Bone marrow (tissue), 2 donors: ENCODE measurements at places on chromosomes 5 and 9.
A peak's percentile ranks its signal among the peaks of the same experiment; 100 is the strongest.

DNA sequence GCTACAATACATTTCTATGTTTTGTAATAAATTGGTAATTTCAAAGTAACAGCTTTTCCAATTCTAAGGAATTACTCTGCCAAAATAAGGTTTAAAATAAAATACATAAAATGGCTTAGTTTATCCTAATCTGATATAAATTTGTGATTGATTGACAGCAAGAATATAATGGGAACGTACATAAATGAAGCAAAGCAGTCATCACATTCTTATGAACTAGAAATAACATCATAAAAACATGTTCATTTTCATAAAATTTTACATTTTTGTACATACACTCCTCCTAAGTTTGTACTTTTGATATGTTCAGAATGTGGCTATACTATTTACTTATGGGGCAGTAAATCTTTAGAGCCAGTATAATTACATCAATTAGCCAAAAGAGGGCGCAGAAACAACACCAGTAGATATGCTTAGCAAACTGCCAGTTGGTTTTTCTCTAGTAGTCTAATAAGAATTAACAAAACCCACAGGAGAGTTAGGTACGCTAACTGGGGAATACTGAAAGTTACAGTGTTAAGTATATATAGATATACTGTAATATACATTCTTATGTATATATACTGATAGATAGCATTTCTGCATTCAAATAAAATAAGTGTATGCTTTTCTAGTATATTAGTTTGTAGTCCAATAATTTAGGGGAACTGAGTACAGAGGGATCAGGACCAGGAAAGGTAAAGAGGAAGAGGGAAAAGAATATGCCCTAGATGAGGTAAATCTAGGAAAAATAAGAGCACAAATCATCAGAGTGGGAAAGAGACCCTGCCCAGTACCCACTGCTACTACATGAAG lies 76.8 kb downstream of the ZDHHC21 start:
- peak; percentile 21 for DNase-seq

DNA sequence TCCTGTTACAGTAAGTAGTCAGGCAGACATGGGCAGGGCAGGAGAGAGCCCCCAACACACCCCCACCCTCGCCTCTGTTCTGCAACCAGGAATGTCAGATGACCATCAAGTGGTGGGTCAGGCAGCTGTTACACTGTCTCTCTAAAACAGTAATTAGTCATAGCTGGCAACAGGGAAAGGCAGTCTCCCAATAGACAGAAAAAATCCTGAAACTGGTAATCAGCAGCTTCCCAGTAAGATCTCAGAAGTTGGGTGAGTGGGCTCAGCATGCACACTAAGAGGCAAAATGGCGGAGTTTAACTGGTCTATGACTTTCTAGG lies 90.2 kb downstream of the C5orf15 start:
- DNase-seq = no peak

- no peak for DNase-seq
These were observed 69.4 kb downstream of the RAPGEF1 start for GRCh38 chr9:131670247-131671132.

- no peak for DNase-seq
These were observed 118.6 kb upstream of the MAST4 start for GRCh38 chr5:66477596-66477995.

DNA sequence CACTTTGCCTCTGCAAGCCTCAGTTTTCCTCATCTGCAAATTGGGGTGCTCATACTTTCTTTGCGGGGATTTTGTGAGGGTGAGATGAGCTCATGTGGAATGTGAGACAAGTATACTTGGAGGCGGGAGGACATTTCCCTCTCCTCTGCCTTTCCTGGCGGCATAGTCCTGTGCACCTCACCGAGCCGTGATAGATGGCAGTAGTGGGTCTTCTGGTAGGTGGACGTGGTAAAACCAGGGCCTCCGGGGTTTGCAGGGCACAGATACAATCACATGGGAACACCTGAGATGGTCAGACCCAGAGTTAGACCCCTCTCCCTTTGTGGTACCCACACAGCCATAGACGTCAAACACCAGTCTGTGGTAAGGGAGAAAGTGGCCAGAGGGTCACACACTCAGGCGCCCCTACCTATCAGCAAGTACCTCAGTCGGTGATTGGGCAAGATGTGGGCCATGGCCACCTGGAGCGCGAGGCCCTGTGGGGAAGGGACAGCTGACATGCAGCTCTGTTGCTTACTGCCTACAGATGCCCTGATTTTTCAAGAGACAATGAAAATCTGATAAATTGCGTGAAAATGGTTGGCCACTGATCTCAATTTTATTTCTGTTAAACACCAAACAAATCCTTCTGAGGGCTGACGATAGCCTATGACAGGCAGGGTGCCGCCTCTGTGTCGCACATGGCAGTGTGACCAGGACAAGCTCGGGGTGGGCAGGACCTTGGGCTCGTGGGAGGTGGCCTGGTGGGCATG lies 9.9 kb downstream of the ERGIC1 start:
- no peak for DNase-seq

DNA sequence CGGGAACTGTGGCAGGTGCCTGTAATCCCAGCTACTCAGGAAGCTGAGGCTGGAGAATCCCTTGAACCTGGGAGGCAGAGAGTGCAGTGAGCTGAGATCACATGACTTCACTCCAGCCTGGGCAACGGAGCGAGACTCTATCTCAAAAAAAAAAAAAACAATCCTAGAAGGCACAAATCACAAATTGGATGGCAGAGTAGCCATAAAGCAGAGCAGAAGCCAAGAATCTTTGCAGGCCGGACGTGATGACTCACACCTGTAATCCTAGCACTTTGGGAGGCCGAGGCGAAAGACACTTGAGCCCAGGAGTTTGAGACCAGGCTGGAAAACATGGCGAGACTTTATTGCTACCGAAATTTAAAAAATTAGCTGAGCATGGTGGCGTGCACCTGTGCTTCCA lies 9.2 kb upstream of the FUBP3 start:
- DNase-seq = no peak

- DNase-seq = no peak
These were observed 38.8 kb upstream of the CCDC112 start for GRCh38 chr5:115335301-115335700.
